ENCODE measurements at places on chromosomes 4 and X.

DNA sequence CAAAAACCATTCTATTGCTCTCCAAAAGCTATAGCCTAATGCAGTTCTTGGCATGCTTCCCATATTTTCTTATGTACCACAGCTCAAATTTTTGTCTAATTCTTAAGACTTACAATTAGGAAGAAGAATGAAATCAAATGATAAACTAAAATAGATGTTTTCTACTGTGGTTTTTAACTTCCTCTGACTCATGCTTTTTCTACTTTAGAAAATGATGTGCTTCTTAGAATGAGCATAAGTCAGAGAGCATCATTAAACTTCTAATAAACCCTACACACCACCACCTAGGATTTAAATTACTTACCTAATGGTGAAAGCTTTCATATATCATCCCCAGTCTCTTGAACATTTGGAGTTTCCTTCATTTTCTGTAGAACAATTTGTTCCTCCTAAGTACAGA, 217.0 kb upstream of the NDST3 start:
- no peak for DNase-seq

GRCh38 chr4:155944516-155944915, 9.2 kb downstream of the CTSO start:
- no peak for DNase-seq

- DNase-seq, result no peak
Observed at GRCh38 chr4:23373261-23373660, 516.6 kb downstream of the PPARGC1A start.

- no peak for DNase-seq
Observed at GRCh38 chr4:69322055-69322454, 41.8 kb downstream of the UGT2B28 start.

- DNase-seq, result no peak
Observed at GRCh38 chr4:108891896-108892590, 129.2 kb upstream of the ETNPPL start.

DNA sequence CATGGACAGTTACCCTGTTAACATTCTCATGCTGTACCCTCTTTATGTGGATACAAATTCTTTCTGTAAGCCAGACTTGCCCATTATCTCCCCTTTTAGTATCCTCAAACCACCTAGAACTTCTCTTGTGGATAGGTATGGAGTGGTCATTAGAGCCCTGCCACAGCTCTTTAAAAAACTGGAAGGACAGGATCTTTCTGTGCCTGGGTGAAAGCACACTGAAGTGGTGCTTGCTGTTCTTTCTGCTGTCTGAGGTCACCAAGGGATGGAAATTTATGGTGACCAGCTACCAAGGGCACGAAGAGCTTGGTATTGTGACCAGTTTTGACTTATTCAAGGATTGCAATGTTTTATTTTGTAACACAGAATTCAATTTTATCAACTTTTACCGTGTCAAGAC, 344.2 kb downstream of the CBLL2 start:
- DNase-seq, result no peak

GRCh38 chr4:100208459-100208858, 18.2 kb upstream of the DDIT4L start:
- DNase-seq, result no peak

GRCh38 chr4:117063961-117064696, 21.2 kb downstream of the TRAM1L1 start:
- DNase-seq, result no peak

GRCh38 chrX:110877326-110877725, 81.7 kb upstream of the CHRDL1 start:
- DNase-seq, result no peak

All from cortex of kidney (tissue), 1 donor.